Stimulated activated CD4-positive, alpha-beta T cell treated with anti-CD3 and anti-CD28 coated beads, Interleukin-1b, Interleukin-23, amount 100 ng/mL, for 1 hour (primary cell): ENCODE measurements at places on chromosomes 5 and 9.

DNA sequence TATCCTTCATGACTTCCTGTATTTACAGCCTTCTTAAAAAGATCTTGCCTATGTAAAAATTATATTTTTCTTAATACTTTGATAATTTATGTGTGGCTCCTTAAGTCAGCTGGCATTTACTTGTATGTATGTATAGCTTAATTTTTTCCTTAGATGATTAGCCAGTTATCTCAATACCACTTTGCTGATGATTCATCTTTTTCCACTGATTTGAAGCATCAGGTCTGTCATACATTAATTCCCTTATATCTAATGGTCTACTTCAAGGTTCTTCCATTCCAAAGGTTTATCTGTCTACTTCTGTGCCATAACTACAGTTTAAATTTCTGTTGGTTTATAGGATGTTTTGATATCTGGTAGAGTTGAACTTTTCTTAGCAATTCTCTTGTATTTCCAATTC, 44.9 kb upstream of the MTMR12 start:
- DNase-seq: no peak

GRCh38 chr5:33328818-33329217, 111.9 kb upstream of the TARS1 start:
- DNase-seq: no peak

GRCh38 chr5:84287951-84288350, 96.7 kb downstream of the EDIL3 start:
- no peak for DNase-seq

DNA sequence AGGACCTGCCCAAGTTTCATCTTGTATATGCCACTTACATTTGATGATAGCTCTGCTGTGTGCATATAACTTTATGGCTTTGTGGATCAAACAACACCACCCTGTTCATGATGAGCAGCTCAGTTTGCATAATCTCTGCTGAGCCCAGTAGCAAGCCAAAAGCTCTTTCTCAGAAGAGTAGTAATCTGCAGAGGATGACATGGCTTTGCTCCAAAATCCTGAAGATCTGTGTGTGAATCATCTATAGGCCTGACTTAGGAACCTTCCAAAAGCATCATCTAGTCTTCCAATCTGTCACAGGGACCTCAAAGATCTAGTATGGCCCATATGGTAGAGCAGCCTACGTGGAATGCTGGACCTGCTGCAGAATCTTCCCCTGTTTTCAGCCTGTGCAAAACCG, 394.6 kb downstream of the PSAT1 start:
- no peak for DNase-seq

GRCh38 chr5:96601200-96601599, 61.0 kb upstream of the CAST start:
- no peak for DNase-seq
